ENCODE measurements at places on chromosomes 7 and 10.

DNA sequence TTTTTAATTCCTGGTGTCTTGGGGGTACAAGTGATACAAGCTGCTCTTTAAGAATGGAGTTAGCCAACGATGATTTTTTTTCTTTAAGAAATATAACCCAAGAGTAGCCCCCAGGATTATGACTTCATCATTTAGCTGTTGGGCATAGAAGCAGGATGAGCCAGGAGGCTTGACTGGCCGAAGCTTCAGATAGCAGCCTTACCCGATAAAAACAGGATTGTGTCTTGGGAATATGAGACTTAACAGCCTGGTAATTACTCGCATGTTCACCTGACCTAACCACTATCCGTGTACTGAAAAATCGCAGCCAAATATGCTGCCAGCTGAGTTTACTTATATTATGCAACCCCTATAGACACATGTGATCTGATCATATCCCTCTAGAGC is 346.0 kb upstream of the BMPER start:
- no peak for DNase-seq

- DNase-seq, result no peak
Measured at GRCh38 chr10:63099734-63100133, 33.4 kb upstream of the NRBF2 start.

- no peak for DNase-seq
Measured at GRCh38 chr7:148620749-148621359, 30.3 kb downstream of the C7orf33 start.

- DNase-seq, result no peak
Measured at GRCh38 chr10:5284311-5285057, 80.3 kb upstream of the UCN3 start.
